Upper lobe of right lung (tissue), 1 donor: ENCODE measurements at places on chromosomes 4 and X. TPM values are rescaled to one million over a fixed set of nuclear protein-coding genes. Genes with fewer than 3 reads are reported as not detected.

- no peak for DNase-seq
Measured at GRCh38 chrX:42943051-42943974, 165.3 kb upstream of the PPP1R2C start.

GRCh38 chr4:54445866-54446265 lies 211.9 kb upstream of the KIT start:
- DNase-seq = no peak

DNA sequence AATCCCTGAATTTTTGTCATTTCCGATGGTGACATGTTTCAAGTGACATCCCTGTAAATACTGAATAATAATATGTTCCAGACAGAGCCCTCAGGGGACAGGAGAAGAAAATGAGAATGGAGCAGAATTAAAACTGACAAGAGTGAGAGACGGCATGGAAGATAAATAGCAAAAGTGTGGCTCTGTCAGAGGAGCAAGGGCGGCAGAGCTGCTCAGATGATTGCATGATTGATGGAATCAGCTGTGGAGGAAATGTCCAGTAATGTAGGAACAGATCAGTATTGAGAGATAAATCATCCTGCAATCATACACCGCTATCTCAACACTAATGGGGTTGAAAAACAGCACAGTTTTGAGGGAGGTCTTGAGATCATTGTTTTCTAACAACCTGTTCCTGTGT lies 350.3 kb downstream of the STIM2 start:
- DNase-seq = no peak

DNA sequence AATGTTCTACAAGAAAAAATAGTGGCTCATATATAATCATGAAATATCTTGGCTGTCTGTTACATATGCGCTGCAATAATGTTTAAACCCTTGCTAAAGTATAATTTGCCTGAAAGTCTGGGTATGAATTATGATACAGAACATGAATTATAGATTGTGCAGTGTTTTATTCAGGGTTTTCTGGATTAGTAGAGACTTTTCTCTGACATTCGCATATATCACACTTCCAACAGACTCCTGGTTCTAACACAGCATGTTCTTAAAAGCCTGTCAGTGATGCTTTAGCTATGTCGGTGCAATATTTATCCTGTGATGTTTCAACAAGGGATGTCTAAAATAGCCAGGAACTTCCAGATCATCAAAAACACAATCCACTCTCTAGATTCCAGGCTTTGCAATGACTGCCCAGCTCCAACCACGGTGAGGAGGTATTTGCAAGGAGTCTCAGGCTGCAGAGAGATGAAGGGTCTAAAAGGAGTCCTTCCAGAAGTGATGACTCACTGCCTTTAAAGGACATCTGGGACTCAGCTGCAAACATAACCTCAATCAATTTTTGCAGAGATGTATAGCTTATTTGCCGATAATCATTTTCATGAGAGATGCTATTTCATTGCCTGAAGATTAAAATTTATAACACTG lies 69.4 kb downstream of the RWDD4 start:
- no peak for DNase-seq

- DNase-seq = no peak
Measured at GRCh38 chr4:24070117-24070516, 180.3 kb upstream of the PPARGC1A start.

DNA sequence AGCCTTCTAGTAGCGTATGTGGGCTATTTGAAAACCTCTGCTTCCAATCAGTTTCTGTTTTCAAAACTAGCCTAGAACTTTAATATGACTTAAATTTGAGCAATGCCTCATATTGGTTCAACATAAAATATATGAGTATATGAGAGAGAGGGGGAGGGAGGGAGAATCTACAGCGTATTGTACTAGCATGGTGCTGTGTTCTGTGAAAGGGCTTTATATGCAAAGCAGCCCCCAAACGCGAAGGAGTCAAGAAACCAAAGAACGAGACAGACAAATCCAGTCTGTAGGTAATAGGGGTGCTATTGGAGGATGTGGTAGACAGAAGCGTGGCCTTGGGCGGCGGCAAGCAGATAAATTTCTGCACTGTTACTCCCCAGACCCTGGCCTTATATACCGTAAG lies 784 bp upstream of the ANXA5 start:
- no peak for DNase-seq

DNA sequence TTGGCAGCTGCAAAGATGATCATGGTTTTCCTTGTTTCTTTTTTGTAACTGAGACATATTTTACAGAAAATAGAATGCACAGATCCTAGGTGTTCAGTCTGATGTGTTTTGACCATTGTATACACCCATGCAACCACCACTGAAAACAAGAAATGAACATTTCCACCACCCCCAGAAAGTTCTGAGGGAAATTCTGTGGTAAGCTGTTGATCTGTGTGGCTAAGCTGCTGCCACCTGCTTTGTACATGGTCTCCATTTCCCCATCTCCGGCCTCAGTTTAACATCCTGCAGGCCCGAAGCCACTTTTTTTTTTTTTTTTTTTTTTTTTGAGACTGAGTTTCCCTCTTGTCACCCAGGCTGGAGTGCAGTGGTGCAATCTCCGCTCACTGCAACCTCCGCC lies 65.3 kb downstream of the NYX start:
- DNase-seq = no peak

DNA sequence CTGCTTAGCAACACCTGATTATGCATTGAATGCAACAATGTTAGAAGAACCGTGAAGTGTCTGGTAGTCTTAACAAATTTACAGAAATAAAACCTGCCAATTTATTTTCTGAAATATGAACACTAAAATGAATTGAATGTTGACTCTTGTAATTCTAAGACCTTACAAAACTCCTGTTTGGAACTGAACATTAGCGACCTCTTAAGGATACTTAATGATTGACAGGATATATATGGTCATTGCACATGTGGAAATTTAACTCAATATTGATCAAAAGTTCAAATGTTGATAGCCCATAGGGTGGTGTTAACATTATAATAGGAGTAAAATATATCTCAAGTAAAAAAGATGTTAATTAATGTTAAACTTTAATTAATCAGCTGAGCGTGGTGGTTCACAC lies 79.1 kb downstream of the TECRL start:
- DNase-seq = no peak

DNA sequence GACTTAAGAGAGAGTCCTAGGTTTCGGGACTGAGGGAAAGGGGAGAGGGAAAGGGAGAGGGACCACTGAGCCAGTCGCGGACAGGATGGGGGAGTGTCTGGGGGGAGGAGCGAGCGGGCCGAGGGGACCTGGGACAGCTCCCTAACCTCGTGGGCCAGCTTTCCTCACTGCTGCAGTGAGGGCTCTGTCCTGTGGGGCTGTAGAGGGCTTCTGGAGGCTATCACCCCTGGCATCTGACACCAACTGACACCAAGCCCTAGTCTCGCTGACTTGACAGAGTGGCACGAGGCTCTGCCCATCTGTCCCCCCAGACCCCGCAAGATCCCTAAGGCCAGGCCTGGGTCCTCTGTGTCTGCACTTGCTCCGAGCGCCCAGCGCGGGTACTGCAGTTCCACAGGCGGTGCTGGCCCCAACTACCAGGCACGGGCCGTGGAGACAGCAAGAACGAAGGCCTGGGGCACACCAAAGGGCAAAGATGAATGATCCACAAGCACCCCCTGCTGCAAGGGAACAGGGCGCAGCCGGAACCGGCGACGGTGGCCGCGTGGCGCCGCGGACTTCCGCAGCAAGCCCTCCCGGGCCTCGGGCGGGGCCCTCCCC lies 465 bp downstream of the HAUS7 start:
- no peak for DNase-seq

GRCh38 chr4:566508-567295 lies 9.4 kb downstream of the TMEM271 start:
- no peak for DNase-seq

GRCh38 chr4:148076964-148077363 lies 345.1 kb downstream of the ARHGAP10 start:
- no peak for DNase-seq

- DNase-seq = no peak
Measured at GRCh38 chr4:64584981-64585557, 175.8 kb upstream of the TECRL start.

GRCh38 chrX:47507153-47507867 lies 24.3 kb upstream of the ZNF41 start:
- DNase-seq = no peak

DNA sequence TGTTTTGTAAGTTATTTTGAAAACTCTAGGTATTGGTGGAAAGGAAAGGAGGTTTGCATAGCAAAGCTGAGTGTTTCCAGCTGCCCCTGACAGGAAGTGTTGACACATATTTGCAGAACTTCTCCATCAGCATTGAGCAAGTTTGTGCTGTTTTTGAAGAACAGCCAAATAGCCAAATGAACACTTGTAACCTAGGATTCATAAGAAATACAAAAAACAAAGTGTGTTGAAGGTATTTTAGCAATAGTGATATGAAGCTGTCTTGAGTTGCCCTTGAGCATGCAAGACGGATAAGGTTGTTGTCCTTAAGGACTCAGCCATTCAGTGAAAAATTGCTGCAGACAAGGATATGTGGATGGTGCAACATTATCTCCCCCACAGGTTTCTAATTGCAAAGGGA lies 68.3 kb upstream of the PGM2 start:
- DNase-seq = no peak

- DNase-seq = no peak
Measured at GRCh38 chrX:10979956-10980355, 131.2 kb upstream of the HCCS start.

GRCh38 chr4:25113915-25114904 lies 46.0 kb downstream of the SEPSECS start:
- DNase-seq = no peak

GRCh38 chrX:74422576-74423288 lies 1.4 kb downstream of the SLC16A2 start:
- peak; percentile 75 for DNase-seq

DNA sequence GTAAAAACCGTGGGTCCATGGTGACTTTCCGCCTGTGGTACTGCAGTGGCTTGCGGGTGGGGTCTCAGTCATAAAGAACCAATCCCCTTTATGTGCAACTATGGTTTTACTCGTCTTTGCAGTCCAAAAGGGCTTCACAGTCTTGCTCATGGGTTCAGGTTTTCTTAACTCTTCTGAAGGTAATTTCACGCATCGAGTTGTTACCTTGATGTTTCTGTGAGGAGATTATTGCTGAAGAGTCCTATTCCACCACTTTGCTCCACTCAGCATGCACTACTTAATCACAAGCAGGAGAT lies 41.5 kb downstream of the F8 start:
- no peak for DNase-seq

DNA sequence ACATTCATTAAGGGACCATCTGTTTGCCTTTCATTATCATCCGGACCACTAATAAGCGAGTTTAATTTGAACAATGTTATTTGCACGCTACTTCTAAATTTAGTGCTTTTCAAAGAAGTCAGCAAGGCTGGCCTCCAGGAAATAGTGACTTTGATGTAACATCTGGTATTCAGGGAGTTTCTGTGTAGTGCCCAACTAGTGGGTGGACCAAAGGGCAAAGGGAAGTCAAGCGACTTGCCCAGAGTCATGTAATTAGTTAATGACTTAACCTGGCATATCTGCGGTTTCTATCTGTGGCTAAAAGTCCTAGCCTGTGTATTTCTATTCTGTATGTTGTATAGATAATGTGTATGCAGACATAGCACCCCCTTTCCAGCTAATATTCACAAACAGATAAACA lies 56.3 kb upstream of the LCORL start:
- no peak for DNase-seq

DNA sequence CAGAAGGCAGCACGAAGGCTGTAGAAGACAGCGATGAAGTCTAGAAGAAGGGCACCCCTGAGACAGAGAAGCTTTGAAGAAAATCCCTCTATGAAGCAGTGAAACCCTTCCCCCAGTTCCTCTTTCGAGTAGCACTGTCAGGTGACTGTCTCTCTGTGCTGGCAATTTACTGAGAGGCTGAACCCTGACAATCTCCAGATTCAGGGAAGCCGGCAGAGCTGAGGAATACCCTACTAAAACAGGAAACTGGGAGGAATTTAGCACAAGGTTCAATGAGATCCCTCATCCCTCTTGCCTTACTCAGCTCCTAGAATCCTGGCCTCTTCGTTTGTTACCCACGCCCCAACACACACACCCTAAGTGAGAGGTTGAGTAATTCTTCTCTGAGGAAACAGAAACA lies 239.7 kb upstream of the NOCT start:
- no peak for DNase-seq

GRCh38 chrX:27797575-27797974 lies 10.2 kb upstream of the MAGEB10 start:
- no peak for DNase-seq

GRCh38 chrX:23514082-23514481 lies 153.2 kb upstream of the PRDX4 start:
- DNase-seq = no peak

DNA sequence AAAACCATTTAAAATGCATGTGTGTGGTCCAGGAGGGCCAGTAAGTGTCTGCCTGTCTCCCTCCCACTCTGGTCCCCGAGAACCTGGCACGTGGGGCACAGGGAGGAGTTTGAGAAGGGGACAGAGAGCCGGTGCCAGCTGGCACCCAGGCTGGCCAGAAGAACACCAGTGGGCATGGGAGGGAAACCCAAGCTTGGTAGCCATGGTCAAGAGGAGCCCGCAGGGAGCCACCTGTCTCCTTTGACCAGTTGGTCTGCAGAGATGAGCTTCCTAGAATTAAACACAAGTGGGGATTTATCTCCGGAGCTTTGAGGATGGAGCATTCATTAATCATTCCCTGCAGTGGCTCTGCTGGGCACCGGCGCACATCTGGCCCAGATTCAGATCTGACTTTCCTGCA lies 41.6 kb downstream of the HMX1 start:
- peak; percentile 30 for DNase-seq

GRCh38 chrX:138485767-138486166 lies 225.8 kb downstream of the FGF13 start:
- DNase-seq = no peak

Gene TNIP3
- total RNA-seq = 2.3 TPM

Gene ELOVL6
- 4.7 TPM for total RNA-seq

Gene PWWP3B
- 1.1 TPM for total RNA-seq

Gene ALPK1
- 34.3 TPM for total RNA-seq

Gene ZNF330
- 47.4 TPM for total RNA-seq

Gene CENPVL3
- total RNA-seq = not detected

Gene PRRG1
- total RNA-seq = 16.3 TPM

Gene ATP6AP2
- 130 TPM for total RNA-seq

Gene LINC00632
- total RNA-seq = 221 TPM

Gene DCAF12L2
- not detected for total RNA-seq

Gene MEPE
- total RNA-seq = not detected

Gene ZXDB
- total RNA-seq = 7.3 TPM

Gene RASL11B
- total RNA-seq = 2.2 TPM

Gene CLCN5
- 12.2 TPM for total RNA-seq

Gene GAR1
- total RNA-seq = 12.2 TPM
